ENCODE measurements at places on chromosomes 7 and 10.

GRCh38 chr10:26628395-26628794, 69.1 kb upstream of the PDSS1 start:
- no peak for DNase-seq

DNA sequence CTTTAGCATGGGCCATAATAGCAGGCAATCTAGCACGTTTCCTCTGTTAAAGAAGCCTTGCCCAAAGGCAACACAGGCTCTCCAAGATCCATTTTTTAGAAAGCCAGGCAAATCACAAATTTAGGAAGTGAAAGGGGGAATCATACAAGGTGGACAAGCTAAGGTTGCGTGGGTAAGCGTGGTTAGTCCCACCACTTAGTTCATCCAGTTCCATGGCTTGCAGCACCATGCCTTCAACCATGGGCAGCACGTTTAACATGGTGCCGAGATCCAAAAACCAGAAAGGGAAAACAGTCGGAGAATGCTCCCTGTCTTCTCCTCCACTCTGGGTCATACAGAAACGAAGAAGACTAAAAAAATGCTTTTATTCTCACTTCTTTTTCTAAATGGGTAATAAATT, 234.4 kb upstream of the IMMP2L start:
- no peak for DNase-seq

- DNase-seq, result no peak
These were observed 649 bp downstream of the IDE start for GRCh38 chr10:92573091-92573797.

DNA sequence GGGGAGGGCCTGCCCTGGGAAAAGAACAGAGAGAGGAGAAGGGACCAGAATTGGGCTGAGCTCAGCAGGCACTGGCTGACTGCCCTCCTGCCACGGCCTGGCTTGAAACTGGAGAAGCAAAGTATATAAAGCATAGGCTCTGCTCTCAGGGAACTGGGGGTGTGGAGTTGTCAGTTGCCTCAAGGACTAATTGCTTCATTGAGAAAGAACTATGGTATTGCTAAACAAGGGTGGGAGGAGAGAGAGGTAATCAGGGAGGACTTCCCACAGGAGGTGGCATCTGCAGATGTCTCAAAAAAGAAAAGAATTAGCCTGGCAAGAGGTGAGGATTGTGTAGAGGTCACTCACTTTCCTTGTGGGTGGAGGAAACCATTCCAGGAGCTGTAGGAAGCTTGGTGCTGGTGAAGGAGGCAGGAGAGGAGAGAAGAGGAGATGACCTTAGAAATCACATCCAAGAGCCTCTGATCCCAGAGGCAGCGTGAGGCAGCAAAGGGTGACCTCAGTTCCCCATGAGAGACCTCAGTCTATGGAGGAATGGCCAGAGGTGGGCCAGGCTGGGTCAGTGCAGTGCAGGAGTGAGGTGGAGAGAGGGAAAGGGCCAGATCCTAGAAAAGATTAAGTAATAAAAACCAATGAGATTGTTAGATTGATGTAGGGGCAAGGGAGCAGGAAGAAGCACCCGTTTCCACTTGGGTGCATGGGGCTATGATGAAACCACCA, 2.4 kb downstream of the PILRB start:
- DNase-seq, result no peak

DNA sequence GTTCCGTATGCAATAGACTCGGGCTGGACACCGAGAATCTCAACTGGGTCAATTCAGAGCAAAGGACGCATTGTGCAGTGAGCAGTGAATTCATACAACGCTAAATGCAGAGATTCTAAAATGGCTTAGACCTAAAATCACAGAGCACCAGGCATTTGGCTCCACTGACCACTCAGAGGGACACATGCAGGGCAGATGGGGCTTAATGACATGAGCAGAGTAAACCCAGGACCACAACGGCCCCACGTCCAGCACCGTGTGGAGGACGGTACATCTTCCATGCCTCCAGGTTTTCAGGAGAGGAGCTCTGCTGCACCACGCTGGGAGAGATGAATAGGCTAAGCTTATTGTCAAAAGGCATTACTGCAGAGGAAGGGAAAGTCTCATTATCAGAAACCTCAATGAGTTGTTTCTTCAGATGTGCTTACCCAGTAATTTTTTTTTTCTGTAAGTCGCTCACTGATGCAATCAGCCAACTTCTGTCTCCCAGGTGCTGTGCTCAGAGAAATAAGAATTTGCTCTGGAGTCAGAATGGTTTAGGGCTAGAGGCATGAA, 555.0 kb downstream of the PTPRN2 start:
- DNase-seq, result no peak

- no peak for DNase-seq
These were observed 355.9 kb downstream of the SFMBT2 start for GRCh38 chr10:7054915-7055314.
